ENCODE measurements at places on chromosomes 5 and 9. TPM values are rescaled to one million over a fixed set of nuclear protein-coding genes. Genes with fewer than 3 reads are reported as not detected.

The ZDHHC11 gene
- 14.6 TPM for total RNA-seq

The DNAJA1 gene
- total RNA-seq = 238 TPM

The TLR4 gene
- 0.31 TPM for total RNA-seq

The NIPAL4 gene
- total RNA-seq = 10.1 TPM

The SLCO6A1 gene
- total RNA-seq = not detected

The PTPA gene
- 135 TPM for total RNA-seq

The SIT1 gene
- total RNA-seq = not detected

The GRXCR2 gene
- total RNA-seq = not detected

The GPSM1 gene
- total RNA-seq = 13.6 TPM

The CENPP gene
- 10.2 TPM for total RNA-seq

The EGFL7 gene
- total RNA-seq = 34.7 TPM

The CCDC183 gene
- total RNA-seq = 0.49 TPM

The PCDHGB4 gene
- 0.93 TPM for total RNA-seq

The NRG2 gene
- 1.9 TPM for total RNA-seq

The TAS2R1 gene
- total RNA-seq = not detected

The HRH2 gene
- total RNA-seq = 0.48 TPM

The NMUR2 gene
- 0.14 TPM for total RNA-seq

The PCDHGA5 gene
- total RNA-seq = 0.18 TPM

The PHF19 gene
- total RNA-seq = 117 TPM

The SYNPO gene
- 28.6 TPM for total RNA-seq

The IL5 gene
- not detected for total RNA-seq

The OR1J2 gene
- total RNA-seq = not detected

The WDR38 gene
- not detected for total RNA-seq

Measured in A549 treated with RU486 at 1 μM for 4 hours (cell line).